Activated CD4-positive, alpha-beta T cell treated with anti-CD3 and anti-CD28 coated beads, Interleukin-2, amount 10 ng/mL, durations not matched to agents 24 days and 14 days (primary cell): ENCODE measurements at places on chromosomes 5 and 9.

DNA sequence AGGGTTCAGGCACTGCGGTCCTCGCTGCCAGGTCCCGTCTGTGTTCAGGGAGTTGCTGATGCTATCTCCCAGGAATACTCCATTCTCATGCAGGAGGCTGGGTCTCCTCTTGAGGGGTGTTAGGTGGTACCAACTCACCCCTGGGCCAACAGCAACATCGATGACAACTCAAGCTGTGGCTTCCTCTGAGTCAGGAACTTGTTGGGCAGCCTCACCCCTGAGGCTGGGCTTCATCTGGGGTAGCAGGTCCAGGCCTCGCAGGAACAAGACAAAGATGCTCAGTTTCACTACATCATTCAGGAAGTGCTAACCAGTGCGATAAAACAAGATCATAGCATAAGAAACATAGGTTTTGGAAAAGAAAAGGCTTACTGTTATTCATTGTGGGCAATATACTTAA lies 125.9 kb downstream of the SYK start:
- no peak for DNase-seq

GRCh38 chr9:122991370-122991830 lies 42.1 kb upstream of the GPR21 start:
- peak; percentile 71 for DNase-seq

DNA sequence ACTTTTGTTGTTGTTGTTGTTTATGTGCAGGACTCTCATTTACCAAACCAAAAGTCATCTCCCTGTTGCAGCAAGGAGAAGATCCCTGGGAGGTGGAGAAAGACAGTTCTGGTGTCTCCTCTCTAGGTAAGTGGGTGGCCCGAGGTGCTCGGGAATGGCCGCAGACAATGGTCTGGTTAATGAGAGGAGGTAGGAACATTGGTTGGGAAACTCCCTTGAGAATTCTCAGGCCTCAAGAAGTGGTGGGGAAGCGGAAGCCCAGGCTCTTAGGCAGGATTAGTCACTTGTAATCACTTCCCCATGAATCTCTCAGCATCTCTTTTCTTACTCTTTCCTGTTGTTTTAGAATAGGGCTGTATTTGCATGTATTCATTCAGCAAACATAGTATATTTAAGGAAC lies 7.2 kb downstream of the ZNF354B start:
- DNase-seq = no peak

DNA sequence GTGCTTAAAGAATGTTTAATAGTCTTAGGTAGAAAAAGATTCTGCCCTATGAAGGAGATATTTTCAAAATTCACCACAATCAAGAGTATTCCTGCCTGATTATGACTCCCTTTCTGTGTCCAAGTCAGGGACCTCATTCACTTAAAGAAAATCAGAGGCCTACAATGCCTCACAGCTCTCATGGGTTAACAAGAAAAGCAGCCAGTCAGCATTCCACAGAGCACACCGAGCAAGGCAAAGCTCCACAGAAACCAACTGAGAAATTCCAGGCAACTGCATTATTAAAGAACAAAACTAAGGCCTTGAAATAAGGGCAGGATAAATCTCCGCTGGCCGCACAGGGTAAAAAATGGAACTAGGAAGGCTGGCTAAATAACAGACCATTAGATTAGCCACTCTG lies 161.1 kb downstream of the TARS1 start:
- DNase-seq = no peak

DNA sequence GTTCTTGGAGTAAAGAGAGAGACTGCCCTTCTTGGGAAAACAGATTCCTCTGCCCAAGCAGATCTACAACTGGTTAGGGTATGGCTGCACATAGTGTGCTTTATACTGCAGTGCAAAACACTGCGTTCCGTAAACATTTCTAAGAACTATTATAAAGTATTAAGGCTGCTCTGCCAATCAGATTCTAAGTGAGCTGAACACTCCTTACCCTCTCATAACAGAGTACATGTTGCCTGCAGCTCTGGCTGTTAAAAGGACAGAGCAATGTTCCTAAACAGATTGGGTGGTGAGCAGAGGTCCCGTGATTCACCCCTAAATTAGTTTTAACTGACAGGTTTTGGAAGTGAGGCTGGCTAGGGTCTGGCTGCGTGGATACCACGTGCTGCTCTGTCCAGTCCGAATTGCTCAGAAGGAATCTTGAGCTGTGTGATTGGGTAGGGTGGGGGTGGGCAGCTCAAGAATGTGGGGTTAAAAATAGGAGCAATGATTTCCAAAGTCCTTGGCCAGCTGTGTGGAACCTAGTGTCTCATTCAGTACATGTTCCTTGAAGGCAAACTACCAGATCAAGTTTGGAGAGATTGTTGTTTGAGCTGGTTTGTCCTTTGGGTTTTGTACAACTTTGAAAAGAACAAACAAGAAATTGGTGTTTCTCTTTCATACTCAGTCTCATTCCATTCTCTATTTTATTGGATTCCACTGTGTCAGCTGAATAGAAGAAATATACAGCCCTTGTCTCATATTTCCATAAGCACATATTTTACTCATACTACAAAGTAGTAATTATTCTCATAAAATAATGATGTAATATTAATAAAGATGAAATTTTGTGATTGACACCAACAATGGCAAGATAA lies 497.6 kb upstream of the CD180 start:
- DNase-seq = peak; percentile 17

GRCh38 chr5:126645132-126645531 lies 44.4 kb downstream of the PHAX start:
- no peak for DNase-seq
